Cerebellar nuclear complex (tissue), 1 donor: ENCODE measurements at places on chromosomes 12 and 14.

- DNase-seq: no peak
These were observed 18.3 kb downstream of the SLC25A47 start for GRCh38 chr14:100341301-100342031.

DNA sequence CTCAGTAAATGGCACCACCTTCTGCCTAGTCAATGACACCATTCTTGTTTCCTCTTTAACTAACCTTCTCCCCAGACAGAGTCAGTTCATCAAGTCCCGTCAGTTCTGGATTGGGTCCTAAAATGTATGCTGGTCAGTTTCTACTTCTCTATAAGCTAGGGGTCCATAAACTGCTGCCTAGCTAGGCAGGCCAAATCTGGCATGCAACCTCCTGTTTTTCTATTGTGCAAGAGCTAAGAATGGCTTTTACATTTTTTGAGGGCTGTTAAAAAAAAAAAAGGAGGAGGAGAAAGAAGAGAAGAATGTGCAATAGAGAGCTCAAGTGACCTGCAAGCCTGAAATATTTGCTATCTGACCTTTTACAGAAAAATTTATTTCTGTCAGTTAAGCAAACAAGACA, 6.4 kb upstream of the TMED10 start:
- DNase-seq: no peak

GRCh38 chr14:56759633-56760032, 50.6 kb downstream of the OTX2 start:
- no peak for DNase-seq

- no peak for DNase-seq
These were observed 68.5 kb upstream of the CAPRIN2 start for GRCh38 chr12:30823156-30823699.

DNA sequence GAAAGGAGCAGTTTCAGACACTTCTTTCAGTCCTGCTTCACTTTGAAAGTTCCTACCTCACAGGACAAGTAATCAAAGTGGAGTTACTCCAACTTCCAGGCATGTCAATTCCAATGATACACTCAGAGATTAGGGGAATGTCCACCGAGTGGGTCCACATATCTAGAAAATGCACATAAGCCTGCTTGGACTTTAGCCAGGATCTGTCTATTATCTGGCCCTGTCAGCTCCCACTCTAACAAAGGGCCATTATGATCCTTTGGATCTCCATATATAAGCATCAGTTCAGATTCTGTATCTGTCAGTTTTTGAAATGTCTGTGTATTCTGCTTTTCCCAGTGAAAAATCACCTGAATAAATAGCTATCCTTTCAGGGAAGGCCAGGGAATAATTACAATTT, 112.9 kb upstream of the ATXN7L3B start:
- DNase-seq: no peak

- no peak for DNase-seq
These were observed 338.0 kb upstream of the RPL10L start for GRCh38 chr14:46989566-46989965.

DNA sequence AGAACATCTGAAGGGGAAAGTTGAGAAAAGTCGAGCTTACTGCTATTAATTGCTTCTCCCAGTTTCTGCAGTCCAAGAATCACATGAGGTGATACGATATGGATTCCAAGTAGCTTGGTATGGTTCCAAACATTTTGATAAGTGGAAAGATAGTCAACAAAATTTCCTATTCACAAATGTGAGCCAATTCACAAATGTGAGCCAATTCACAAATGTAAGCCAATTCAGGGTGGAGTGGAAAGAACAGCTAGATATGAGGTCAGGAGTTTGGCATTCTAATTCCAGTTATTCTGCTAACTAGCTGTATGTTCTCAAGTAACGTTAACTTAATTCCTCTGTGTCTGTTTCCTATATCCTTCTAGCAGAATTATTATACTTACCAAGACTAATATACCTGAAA, 37.6 kb upstream of the DHRS4 start:
- DNase-seq: no peak

DNA sequence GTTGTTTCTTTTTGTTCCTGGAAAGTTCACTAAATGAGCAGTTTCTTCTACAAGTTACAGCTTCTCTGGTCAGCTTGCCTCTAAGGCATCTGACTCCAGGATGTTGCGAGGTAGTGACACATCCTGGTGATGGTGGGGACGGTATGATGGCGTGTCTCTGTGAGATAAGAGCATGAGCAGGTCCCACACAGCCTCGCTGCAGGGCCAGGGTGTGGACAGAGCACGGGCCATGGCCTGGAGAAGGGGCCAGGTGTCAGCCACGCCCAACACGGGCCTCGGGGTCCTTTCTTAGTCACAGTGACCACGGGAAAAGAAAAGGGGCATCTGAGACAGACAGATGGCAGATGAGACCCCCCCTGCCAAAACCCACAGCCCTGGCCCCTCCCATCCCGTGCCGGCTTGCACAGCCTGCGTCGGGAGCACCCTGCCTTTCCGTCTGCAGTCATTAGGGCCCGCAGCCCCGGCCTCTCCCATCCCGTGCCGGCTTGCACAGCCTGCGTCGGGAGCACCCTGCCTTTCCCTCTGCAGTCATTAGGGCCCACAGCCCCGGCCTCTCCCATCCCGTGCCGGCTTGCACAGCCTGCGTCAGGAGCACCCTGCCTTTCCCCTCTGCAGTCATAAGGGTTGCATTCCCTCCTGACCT, 79.3 kb upstream of the DYNC1H1 start:
- no peak for DNase-seq

DNA sequence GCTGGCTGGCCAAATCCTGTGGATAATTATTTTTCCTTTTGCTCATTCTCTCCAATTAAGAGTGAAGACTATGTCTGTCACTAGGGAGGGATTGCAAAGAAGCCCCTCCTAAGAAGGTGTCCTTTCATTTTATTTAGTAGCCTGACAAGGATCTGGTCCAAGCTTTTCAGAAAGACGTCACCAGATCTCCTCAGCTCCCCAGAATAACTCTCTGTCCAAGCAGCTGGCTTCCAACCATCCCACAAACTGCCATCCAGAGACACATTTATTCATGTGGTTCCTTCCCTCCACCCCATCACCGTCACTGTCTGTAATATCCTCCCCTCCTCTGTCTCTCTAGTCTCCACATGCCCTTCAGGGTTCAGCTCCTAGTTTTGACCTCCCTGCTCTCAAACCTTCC, 69.9 kb downstream of the PPM1H start:
- no peak for DNase-seq

DNA sequence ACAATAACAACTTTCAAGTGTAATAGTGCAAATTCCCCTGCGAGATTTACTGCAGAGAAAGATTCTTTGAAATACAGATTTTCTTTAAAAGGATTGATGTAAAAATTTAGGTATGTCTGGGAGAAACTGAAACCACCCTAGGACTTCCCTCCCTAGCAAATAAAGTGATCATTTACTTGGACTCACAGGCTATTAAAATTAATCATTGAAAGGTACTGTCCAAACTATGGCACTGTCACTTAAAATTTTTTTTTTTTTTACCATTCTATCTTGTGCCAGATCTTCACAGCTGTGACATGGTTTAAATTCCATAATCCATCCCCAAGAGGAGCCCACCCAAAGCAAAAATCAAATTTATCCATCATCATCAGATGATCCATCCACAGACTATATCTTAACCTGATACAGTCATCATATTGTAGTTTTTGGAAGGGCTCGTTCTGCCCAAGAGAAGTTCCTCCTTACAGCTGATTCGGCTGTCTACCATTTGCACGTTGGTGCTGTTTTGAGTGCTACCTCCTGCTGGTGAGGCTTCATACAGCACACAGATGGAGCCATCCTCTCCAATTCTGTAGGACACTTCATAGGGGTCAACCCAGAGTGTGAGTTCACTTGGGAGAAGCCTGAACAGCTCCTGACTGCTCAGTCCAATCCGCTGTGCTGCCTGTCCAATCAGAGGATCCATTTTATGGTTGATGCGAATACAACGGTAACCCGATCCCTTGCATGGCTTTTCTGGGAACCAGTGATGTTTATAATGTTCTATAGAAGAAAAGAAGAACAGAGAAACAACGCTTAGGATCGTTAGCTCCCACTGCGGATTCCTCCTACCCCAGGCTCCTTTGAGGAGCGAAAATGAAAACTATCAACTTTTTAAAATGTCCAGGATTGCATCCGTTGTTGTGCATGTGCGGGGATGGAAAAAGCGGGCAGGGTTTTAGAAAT, 1.7 kb downstream of the BTG1 start:
- DNase-seq: no peak

GRCh38 chr12:91432089-91432488, 249.5 kb upstream of the DCN start:
- no peak for DNase-seq

- DNase-seq: no peak
These were observed 29.4 kb upstream of the CERS5 start for GRCh38 chr12:50196537-50196936.
